ENCODE measurements at places on chromosomes 5 and 9.

DNA sequence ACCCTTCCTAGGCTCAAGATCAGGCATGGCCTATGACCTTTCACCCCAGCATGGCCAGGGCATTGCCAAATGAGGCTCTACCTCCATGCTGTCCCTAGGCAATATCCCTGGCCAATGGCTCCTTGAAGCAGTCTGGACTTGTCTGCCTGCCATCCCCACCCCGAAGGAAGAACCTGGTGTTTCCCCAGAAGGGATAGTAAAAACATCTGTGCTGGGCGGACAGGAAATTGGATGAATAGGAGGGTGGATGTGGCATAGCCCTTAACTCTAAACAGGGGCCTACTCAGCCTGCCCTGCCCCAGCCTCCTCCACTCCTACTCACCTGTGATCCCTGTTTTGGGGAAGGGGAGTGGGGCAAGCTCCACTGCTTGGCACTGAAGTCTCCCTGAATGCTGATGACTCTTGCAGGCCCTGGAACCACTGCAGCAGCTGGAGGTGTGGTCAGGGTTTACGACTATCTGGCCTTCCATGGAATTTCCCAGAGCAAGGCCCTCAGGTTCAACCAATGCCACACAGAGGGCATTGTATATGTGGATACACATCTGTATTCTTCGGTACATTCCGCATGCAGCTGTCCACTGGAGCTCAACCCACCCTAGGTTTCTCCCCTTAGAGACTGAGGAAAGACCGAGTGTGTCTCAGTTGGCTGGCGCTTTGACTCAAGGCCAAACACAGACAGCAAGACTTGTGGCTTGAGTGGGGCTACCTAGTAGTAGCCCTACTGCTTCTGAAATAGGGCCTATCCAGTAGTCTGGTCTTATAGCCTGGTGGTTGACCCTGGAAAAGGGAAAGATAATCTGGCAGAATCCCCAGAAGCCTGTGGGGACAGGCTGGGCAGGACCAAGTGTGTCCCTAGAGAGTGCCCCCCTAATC is 6.4 kb upstream of the P4HA2 start:
- no peak for DNase-seq

GRCh38 chr9:126505697-126506346 is 107.9 kb upstream of the LMX1B start:
- DNase-seq: no peak

DNA sequence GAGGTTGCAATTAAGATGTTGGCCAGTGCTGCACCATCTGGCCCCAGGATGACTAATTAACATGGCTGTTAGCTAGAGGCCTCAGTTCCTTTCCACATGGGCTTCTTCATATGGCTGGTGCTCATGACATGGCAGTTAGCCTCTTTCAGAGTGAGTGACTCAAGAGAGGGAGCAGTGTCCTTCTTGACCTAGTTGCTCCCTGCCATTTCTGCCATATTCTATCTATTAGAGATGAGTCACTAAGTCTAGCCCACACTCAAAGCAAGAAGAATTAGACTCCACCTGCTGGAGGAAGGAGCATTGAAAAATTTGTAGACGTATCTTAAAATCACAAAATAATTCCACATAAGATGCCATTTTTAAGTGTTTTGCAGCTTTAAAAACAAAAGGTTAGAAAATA is 651.2 kb upstream of the CCNG1 start:
- DNase-seq: no peak

DNA sequence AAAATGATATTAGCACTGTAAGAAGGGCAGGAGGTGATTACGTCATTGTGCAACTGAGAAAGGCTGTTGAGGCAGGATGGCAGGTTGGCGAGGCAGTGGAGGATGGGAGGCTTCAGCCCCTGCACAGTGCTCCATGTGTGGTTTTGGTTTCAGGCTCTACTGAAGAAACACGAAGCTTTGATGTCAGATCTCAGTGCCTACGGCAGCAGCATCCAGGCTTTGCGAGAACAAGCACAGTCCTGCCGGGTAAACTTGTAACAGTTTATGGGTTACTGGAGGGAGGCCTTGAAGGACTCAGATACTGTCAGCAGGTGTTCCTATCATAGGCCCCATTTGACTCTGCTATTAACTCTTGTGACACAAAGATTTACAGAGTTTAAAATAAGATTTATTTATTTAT is 35.1 kb downstream of the SPTAN1 start:
- DNase-seq: peak; percentile 11

GRCh38 chr9:129964901-129965734 is 77.9 kb downstream of the FNBP1 start:
- no peak for DNase-seq

DNA sequence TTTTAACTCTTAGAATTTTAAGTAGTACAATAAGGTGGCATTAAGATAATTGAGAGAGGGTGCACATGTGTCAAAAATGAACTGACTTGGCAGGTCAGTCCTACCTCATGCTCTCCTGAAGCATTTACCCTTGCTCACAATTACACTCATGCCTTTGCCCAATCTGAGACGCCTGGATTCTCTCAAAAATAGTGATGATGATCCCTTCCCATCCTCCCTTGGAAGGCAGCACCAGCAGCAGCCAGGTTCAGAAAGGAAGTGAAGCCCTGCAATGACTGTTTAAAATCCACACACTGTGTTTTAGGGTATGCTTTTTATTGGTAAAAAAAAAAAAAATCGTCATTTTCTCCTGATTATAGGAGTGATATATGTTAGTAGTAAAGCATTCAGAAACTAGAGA is 246.6 kb downstream of the PRELID2 start:
- no peak for DNase-seq

DNA sequence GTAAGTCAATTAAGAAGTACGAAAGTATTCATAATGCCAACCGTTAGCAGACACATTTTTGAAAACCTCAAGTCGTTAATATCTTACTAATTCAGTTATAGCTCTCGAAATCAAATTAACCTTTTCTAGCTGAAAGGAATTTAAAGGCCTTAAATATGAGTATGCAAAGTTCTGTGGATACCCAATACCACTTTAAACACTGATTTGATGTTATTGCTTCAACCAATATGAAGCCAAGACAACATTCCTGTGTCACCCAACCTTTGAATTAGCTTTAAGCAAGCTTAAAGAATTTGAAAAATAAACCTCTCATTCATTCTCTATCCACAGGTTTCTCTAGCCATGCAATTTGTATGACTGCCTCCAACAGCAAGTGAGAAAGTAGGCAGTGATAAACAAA is 204.5 kb downstream of the MCTP1 start:
- no peak for DNase-seq

- DNase-seq: no peak
Observed at GRCh38 chr9:111074395-111074794, 36.1 kb upstream of the LPAR1 start.

- DNase-seq: no peak
Observed at GRCh38 chr5:172834415-172835289, 601 bp downstream of the ERGIC1 start.

DNA sequence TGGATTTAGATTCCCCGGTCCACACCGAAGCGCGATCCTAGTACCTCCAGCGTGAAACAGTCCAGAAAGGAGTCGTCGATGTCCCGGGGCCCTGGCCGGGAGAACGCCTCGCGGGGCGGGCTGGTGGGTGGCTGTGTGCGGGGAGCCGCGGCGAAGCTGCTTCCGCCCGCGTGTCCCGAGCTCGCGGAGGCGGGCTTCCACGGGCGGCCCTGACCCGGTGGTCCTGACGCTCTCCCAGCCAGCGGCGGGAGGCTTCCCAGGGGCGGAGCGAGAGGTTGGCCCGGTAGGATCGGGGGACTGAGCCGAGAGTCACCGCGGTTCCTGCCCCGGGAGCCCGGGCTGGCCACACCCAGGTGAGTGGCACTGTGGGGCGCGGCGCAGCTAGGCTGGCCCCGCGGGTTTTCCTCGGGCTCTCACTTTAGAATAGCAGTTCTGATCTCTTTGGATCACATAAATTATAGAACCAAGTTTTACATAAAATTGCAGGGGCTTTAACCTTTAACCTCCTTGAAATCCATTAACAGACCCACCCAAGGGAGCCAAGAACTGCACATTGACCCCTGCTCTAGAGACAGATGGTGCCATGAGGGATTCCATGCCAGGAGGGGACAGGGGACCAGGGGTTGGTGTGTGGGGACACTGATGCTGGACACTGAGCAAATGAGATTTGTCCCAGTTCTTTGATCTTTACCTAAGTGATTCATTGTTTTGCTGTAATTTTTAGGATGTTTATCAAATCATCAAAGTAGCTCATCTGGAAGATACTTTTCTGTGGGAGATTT is 29.2 kb upstream of the IL31RA start:
- DNase-seq: no peak

GRCh38 chr5:8700671-8701070 is 831.7 kb downstream of the MTRR start:
- DNase-seq: no peak

DNA sequence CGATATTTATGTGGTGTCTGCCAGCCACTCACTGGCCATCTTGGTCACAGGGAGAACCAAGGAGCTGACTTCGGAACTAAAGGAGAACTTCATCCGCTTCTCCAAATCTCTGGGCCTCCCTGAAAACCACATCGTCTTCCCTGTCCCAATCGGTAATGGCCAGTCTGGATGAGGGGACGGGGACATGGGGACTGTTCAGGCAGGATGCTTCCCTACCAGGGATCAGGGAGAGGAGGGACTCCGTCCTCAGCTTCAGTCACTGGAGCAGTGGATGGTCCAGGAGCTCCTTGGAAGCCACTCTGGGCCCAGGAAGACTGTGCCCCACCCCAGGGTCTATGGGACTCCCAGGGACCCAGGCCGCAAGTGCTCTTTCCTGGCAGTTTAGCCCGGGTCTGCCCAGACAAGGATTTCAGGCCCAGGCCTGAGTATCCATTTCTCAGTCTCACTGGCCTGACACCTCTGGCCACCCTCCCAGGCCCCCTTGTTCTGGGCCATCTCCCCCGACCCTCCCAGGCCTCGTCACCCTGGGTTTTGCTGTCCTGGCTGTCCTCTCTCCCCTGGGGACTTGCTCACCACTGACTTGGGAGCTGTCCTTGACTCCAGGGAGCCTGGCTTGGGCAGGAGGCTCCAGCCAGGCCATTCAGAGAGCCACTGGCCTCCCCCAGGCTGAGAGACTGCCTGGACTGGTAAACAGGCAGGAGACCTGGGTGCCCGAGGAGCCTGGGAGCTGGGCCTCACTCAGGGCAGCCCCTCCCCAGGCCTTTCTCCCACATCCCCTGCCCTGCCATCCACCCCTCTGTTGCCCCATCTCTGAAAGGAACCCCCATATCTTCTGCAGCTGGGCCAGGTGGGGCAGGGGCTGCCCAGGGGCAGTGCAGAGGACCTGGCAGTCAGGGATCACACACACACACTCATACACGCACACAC is 3.1 kb downstream of the LCN2 start:
- DNase-seq: no peak

GRCh38 chr9:73541923-73542322 is 390.3 kb downstream of the ANXA1 start:
- no peak for DNase-seq

DNA sequence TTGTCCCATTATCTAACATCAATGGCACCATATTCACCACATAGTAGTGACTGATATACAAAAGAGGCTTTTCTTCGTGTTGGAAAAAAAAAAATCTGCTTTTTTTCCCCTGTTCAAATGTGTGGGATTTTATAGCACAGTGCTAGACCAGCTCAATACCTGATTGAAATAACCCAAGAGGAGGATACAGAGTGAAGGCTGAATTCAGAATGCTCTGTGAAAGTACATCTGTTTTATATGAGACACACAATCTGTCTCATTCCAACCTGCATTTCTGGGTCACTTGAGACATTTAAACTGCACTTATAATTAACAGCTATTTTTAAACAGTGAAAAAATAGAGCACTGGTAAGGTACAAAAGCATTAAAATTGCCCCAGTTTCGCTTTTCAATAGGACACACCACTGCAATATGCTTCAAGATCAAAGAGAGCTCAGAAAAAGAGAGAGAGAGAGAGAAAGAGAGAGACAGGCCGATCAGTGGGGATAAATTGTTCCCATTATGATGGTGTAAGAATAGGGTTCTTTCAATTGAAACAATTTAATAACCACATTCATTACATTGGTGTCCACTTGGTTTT is 179.3 kb downstream of the NR2F1-AS1 start:
- DNase-seq: no peak

- no peak for DNase-seq
Observed at GRCh38 chr9:91312717-91313325, 48.9 kb downstream of the AUH start.

GRCh38 chr5:73946919-73947602 is 321.1 kb downstream of the ARHGEF28 start:
- DNase-seq: no peak

- DNase-seq: no peak
Observed at GRCh38 chr5:77935506-77936364, 159.6 kb upstream of the TBCA start.

GRCh38 chr5:108617467-108618435 is 129.9 kb upstream of the FER start:
- DNase-seq: no peak

DNA sequence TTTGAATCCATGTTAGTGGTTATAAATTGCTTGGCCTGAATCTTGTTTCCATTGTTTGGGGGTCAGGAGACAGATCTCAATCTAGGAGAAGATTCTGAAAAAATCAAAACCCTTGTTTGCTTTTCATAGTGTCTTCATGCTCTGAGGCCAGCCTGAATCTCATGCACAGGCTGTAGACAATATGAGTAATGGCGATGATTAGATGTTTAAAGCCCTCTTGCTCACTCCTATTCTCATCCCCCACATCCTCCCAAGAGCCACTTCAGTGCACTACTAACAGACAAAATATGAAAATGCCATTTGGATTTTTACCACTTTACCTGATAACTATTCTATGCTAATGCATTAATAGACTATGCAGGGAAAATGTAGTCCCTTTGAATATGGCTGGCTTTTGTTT is 129.4 kb downstream of the NUDT12 start:
- DNase-seq: no peak

- DNase-seq: no peak
Observed at GRCh38 chr5:10985721-10986110, 224.7 kb upstream of the DAP start.

DNA sequence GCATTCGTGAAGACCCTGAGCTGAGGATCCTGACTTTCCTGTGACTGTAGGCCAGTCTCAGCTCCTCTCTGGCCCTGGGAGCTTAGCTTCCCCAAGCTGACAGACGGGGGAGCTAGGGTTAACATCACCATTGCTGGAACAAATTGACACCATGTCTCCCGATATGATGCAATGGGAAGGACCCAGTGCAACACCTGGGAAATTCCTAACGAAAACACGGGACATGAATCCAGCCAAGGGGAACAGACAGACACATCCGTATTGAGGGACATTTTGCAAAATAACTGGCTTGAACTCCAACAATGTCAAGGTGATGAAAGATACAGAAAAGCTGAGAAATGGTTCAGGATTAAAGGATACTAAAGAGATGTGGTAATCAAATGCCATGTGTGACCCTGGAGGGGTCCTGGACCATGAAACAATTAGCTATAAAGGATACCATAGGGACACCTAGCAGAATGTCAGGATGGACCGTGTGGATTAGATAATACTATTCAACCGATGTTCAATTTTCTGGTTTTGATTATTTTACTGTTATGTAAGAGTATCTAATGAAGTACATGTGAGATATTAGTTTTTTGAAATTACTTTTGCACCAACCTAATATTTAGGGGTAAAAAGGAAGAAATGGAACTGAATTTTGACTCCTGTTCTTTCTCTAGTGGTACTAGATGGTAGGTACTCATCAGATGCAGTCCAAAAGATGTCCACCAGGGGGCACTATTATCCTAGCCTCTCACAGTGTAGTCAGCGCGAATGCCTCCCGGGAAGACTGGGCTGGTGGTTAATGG is 52.7 kb downstream of the NDST1 start:
- peak; percentile 80 for DNase-seq

GRCh38 chr5:156589104-156589945 is 260.8 kb upstream of the PPP1R2B start:
- no peak for DNase-seq

Measured in CD4-positive, alpha-beta T cell treated with Interleukin-4 for 4 hours (primary cell).